DMS79 treated with DMSO at 0.1 percent for 48 hours (cell line): ENCODE measurements at places on chromosomes 13 and 19.

GRCh38 chr13:100633461-100633860, 41.1 kb downstream of the TMTC4 start:
- no peak for DNase-seq

GRCh38 chr19:6739883-6740588, 556 bp downstream of the TRIP10 start:
- DNase-seq: no peak

- no peak for DNase-seq
These were observed 172.4 kb downstream of the SLC7A1 start for GRCh38 chr13:29423050-29423449.

- DNase-seq: no peak
These were observed 28.4 kb upstream of the ATP12A start for GRCh38 chr13:24651718-24652345.

- DNase-seq: peak; percentile 24
These were observed 76.8 kb downstream of the FREM2 start for GRCh38 chr13:38763446-38764381.

GRCh38 chr13:47673009-47673850, 327.8 kb downstream of the SUCLA2 start:
- no peak for DNase-seq

GRCh38 chr13:91988331-91988730, 589.9 kb downstream of the GPC5 start:
- DNase-seq: no peak

DNA sequence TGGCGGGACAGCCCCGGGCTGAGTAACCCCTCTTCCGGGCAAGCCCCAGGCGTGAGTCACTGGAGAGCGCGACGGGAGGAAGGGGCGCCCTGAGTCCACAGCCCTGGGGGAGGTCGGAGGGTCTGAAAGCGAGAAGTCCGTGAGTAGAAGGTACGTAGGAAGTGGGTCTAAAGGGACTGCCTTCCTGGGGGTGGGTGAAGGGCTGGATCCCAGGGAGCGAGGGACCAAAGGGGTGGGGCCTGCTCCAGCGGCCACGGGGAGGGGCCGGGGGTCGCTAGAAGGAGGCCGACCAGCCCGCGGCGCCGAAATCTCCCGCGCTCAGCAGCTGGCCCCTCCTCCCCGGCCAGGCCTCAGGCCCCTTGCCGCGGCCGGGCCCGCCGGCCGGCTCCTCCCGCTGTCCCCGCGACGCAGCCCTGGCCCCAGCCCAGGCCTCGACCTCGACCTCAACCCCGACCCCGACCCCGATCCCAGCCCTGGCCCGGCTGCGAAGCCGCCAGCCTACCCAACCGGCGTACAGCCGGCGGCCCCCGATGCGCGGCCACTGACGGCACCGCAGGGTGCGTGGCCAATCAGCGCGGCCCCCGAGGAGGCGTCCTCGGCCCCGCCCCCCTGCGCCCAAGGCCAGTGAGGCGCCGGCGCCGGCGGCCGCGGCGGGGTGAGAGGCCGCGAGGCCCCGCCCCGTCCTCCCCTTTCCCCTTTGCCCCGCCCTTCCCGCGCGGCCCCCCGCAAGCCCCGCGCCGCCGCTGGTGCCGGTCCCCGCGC, 22.6 kb downstream of the IPO5 start:
- DNase-seq: peak; percentile 95

GRCh38 chr19:422213-422916, 13.4 kb upstream of the C2CD4C start:
- no peak for DNase-seq

- no peak for DNase-seq
These were observed 1191.1 kb upstream of the MIR17HG start for GRCh38 chr13:90156390-90156789.

- DNase-seq: no peak
These were observed 23.2 kb downstream of the ANKRD27 start for GRCh38 chr19:32651729-32652140.

DNA sequence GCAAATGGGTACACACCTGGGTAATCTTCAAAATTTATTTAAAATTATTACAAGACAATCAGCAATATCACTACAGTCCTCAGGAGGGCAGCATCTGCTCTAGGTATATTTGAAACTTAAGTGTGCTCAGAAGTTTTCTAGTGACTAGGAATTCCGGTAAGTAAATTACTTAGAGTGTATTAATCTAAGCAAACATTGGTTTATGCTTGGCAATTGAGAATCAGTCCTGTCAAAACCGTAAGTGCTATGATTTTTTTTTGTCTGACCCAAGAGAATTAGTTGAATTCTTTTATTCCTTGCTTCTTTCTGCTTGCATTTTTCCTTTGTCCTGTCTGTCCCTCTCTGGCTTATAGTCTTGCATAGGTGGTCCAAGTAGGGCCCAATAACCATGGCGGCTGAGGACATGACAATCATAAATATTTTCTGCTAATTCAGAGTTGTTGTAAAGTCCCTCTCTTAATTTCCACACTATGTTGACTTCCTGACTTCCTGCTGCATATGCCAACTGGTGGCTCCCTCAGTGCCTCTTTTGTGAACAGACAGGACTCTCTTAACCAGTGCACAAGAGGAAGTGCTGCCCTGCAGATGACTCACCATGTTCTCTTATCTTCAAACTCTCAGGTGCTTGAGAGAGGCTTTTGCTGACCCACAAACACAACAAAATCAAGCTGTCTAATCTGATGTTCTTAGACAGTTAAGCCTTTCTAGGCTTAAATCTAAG, 82.2 kb downstream of the SLAIN1 start:
- no peak for DNase-seq

DNA sequence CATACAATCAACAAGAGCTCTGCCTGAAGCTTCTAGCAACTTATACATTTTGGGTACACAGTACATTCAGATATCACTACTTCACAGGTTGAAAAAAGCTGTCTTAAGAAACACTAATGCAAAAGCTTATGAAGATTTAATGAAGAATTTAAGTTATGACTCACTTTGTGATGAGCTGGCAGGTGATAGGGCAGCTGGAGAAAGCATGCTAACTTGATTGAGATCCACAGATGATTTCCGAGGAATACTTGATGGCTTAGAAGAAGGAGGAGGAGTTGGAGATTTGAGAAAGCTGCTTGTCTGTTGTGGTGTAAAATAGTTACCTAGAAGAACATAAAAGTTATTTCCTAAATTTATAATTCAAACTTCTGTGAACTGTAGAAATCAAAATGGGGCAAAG, 23.3 kb downstream of the EXOSC8 start:
- no peak for DNase-seq

- DNase-seq: peak; percentile 63
These were observed 1.7 kb downstream of the CNMD start for GRCh38 chr13:52737965-52738364.

DNA sequence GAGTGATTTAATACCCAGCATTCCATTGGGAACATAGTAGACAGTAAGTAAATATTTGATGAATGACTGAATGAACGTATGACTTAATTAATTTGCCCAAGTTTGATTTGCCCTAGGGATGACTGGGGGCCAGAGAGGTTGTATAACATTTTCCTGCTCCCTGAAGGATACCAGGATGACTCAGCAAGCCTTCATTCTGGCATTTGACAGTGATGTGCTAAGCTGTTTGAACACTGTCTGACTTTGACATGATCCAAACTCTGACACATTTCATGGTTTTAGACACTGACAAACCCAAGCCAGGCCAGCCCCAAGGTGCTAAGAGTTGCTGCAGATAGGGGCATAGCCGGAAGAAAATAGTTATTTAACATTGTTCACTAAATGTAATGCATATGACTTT, 53.4 kb upstream of the KLF12 start:
- no peak for DNase-seq
